Endothelial cell (in vitro differentiated cells): ENCODE measurements at places on chromosomes 12 and 14.

DNA sequence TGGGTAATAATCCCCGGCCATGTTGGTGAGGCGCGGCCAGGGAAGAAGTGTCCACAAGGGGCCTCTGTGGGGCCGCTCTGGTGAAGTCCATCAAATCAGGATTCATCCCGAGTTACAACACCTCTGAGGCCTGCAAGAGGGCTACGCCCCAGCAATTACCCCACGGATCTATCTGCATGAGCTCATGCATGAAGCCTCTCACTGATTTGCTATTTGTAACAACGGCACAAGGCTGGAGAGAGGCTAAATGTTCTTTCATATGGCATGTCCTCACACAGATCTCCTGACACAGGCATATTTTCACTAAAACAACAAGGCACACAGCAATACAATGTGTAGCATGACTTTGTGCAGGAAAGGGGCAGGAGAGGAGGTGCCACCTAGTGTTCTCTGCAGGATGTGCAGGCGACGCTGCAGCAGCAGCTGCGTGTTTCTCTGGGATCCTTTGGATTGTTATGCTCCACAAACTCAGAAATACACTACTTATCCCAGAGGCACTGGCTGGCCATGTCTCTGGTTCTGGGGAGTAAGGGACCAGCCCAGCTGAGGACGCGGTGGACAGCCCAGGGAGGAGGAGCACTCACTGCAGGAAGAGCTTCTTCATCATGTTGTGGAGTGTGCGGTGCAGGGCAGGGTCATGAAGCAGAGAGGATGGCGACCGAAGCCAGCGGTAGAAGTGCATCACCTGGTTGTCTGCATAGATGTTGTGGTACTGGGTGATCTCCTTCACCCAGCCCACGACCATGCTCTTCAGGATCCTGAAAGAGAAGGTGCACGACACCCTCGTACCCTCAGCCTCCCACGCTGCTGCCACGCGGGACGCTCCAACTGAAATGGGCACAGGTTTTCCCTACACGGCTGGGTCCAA, 20.2 kb downstream of the P2RX2 start:
- peak; percentile 40 for DNase-seq

DNA sequence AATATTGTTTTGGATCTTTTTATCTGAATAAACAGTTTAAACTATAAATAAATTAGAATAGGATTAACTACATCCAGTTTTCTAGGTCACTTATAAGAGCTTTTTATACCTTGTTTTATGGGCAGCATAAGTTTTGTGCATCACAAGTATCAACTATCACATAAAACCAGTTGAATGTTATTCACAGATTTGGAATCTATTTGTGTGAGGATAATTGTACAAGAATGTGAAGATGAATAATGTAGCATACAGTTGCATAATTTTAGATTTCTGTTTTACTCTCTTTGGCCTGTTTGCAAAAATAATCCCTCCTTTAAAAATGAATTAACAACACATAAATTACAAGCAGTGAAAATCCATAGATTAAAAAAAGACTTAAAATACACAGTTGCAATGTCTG, 88.8 kb downstream of the SCFD1 start:
- DNase-seq = no peak

DNA sequence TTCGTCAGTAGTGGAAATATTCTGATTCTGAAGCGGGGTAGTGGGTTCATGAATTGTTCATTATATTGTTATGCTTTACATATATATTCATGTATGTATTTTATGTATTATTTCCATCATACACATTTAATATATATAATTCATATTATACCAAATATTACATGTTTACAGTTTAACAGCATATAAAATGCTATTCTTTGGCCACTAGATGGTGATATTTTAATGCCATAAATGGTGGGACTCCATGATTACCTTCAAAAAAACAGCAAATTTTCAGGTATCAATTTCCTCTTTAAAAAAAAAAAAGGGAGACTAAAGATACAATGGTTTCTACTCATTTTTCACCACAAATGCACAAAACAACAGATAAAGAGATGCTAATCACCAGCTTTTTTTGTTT, 41.0 kb downstream of the BDKRB1 start:
- DNase-seq = no peak

GRCh38 chr12:61870658-61871484, 389.3 kb upstream of the USP15 start:
- no peak for DNase-seq

DNA sequence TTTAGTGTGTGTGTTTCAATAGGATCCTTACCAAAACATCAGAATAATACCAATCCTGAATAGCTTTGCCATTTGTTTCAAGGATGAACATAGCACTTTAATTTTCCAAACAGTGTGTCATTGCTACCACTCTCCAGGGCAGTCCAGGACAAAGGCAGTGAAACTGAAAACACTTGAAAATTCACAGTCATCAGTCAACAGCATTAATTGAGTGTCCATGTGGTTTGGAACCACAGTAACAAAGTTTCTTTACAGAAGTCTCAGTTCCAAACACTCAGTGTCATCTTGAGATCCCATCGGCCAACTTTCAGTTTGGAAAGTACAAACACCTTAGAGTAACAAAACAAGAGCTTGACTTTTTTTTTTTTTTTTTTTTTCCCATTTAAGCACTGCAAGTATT, 228.4 kb upstream of the SOX5 start:
- DNase-seq = no peak

DNA sequence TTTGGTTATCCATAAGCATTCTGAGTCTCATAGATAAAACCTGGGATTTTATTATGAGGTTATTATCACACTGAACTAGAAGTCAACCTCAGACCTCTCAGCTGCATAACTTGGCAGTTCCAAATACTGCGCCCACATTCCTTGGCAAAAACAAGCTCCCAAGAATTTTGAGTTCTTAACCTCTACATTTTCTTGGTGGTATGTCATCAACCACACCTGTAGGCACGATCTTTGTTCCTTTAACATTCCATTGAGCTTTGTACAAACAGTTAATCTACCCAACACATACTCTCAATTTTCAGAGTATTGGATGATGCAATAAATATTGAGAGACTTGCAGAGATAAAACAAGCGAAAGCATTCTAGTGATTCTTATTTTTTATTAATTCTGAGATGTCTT, 371.8 kb upstream of the PRICKLE1 start:
- no peak for DNase-seq

DNA sequence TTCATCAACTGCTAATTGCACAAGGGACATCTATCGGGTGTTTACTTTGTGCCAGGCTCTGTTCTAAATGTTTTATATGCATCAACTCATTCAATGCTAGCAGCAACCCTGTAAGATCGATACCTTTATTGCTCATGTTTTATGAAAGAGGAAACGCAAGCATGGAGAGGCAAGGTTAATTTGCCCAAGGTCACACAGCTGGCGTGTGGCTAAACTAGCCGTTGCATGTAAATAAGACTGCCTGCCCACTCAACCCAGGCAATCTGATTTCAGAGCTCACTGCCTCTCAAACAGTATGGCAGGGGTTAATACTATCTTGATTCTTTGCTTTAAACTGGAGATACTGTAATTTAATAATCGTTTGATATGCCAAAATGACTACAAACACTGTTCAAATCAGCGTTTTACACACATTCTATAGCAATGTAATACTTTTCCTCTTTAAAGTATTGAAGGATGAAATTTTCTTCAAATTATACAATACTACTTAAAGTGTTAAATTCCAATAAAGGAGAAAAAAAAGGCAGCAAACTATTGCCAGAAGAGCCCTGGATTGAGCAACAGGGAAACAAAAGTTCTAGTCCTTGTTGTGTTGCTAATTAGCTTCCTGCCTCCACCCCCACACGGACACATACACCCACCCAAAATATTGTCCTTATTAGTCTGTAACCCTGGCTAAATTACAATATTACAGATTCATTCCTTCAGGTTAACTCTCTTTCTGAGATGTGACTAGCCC, 39.1 kb upstream of the DHRS7 start:
- DNase-seq = no peak

GRCh38 chr12:46430340-46430948, 57.9 kb upstream of the SLC38A2 start:
- no peak for DNase-seq

GRCh38 chr12:118512669-118513068, 136.3 kb downstream of the SUDS3 start:
- no peak for DNase-seq
